ENCODE measurements at places on chromosomes 11 and 22.

- DNase-seq = no peak
These were observed 6.3 kb downstream of the SIK3 start for GRCh38 chr11:117091753-117092477.

DNA sequence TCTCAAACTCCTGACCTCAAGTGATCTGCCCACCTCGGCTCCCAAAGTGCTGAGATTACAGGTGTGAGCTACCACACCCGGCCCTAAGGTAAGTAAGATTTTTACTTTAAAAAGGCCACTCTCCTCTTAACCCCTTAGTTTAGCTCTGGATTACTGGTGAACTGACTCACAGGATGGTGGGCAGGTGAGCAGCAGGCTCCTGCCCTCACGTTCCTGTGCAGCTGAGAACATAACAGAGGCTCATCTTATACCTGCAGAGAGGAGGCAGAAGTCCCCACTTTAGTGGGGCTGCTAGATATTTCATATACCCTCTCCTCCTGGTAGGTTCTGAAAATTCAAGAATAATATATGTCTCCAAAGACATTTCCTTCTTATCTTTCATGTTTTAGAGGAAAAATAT is 17.1 kb upstream of the SERPIND1 start:
- DNase-seq = no peak

DNA sequence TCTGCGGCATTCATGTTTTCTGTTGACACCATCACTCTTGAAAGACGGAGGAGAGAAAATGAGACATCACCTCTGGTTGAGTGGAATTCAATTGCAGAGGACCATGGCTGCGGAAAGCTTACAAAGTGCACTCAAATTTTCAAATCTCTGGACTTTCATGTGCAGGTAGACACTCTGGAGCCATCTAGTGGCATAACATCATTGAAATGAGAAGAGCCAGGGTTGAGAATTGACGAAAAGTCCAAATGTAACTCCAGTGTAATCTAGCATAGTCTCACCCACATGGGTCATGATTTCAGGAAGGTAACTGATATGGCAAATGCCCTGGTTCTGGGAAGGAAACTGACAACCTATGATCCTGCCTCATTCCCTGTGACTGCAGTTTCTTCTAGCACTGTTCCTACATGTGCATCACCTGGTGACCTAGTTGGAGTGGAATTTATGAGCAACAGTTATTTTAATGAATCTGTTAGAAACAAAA is 687.8 kb downstream of the KCNA4 start:
- DNase-seq = peak; percentile 19

- peak; percentile 6 for DNase-seq
These were observed 3.6 kb upstream of the OR2AT4 start for GRCh38 chr11:75100314-75100713.

DNA sequence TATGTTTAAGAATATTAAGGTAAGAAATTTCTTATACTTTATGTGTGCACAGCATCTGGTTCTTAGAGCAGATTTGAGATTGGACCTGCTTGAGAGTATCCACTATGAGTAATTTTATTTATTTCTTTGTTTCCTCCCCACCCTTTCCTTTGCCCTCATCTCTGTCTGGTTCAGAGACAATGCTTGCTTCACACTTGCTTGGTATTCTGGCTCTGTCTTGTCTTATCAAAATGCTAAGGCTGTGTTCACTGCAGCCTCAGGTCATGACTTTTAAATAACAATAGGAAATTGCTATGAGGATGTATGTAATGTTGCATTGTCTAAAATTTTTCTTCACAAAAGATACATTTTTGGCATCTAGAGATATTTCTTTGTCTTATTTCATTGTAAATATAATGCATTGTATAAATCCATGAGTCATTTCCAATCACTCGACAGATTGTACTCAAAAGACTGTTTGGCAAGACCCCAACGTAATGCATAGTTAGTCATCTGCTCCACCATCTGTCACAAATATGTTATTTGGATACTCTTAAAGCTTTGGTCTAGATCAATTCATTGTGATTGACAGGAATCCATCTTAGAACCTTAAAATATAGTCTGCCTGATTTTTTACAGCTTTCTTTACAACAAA is 395.7 kb downstream of the AASDHPPT start:
- DNase-seq = no peak

- DNase-seq = no peak
These were observed 119.1 kb upstream of the CSNK2A3 start for GRCh38 chr11:11472106-11472505.

DNA sequence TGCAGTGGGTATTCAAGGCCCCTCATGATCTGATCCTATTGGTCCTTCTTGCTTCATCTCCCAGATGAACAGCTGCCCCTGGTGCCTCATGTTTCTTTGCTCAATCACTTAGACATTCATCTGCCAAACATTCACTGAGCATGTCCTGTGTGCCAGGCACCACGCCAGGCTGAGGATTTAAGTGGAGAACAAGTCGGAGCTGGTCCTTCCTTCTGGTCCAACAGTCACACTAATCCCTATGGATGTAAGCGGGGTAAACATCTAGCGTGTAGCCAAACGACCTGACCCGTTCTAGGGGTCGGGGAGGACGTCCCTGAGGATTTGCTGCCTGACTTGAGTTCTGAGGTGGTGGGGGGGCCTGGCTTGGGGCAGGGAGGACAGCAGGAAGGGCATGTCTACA is 21.9 kb downstream of the ZMAT5 start:
- no peak for DNase-seq

DNA sequence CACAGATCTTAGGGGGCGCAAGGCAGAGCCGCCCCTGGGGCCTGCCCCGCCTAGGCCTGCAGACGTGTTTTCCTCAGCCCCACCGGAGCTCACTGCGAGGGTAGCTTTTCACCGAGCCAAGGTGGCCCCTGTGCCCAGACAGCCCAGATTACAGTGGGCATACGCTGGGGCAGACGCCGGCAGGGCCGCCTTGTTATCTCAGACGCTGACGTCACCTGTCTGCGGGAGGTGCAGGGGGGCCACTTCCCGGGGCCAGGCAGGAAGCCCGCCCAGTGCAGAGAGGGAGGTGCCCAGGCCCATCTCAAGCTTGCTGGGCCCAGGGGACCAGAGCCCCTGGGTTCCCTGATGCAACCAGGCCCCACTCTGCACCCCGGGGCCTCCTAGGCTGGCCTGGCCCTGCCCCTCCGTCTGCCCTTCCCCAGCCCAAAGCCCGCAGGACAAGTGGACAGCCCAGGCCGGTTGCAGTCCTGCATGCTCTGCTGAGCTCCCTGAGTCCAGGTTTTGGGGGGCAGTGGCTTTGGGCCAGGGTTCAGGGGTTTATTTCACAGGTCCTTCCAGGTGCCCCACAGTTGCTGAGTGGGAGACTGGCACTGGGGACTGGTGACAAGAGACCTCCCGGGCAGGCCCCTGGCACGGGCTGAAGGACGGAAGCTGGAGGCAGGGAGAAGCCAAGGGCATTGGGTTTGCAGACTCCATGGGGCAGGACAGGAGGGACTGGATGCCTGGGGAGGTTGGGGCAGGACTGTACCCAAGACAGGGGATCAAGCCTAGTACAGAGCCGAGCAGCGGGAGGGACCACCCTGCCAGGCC is 38.6 kb downstream of the IGF2 start:
- DNase-seq = no peak

GRCh38 chr11:75760710-75761493 is 7.7 kb upstream of the DGAT2 start:
- DNase-seq = no peak

GRCh38 chr11:10592331-10592730 is 23.9 kb upstream of the LYVE1 start:
- no peak for DNase-seq

DNA sequence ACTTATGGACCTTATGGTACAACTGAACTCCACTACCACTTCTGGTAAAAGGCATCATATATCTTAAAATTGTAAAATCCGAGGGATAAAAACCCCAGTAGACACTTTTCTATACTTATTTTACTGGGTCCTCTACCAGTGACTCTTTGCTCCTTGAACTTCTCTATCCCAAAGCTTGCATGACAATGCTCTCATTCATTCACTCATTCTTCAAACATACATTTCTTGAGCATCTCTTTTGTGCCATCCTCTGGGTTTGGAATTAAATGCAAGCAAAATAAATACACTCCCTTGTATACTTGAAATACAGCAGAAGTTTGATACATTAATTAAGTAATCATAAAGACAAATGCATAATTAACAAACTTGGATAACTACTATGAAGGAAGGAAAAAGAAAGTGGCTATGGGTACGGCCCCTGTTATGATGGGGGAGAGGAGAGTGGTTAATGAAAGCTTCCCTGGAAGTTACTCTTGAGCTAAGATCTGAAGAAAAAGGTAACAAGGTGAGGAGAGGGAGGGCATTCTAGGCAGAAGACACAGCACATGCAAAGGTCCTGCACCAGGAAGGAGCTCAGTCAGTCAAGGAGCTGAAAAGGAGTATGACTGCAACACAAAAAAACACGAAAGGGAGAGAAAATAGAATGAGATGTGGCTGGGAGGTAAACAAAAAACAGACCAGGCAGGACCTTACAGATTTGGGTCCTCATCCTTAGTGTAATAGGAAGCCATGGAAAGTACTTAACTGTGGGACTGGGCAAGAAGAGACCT is 8.0 kb downstream of the MPZL3 start:
- no peak for DNase-seq

- no peak for DNase-seq
These were observed 90.0 kb downstream of the AMOTL1 start for GRCh38 chr11:94858012-94858705.

DNA sequence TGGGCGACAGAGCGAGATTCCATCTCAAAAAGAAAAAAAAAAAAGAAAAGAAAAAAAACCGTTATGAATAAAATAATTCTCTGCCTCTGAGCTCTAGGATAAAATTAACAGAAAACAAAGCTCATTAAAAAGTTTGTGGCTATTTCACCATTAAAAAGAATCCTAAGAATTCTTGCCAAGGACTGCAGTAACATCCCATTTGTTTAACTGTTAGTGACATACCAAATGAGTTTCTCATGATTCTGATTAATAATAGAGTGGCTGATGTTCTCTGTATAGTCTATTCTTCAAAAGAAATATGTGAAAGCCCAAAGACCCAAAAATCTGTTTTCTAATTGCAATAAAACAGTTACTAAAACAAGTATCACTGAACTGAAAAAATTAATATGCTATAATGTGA is 19.7 kb downstream of the CLNS1A start:
- no peak for DNase-seq

DNA sequence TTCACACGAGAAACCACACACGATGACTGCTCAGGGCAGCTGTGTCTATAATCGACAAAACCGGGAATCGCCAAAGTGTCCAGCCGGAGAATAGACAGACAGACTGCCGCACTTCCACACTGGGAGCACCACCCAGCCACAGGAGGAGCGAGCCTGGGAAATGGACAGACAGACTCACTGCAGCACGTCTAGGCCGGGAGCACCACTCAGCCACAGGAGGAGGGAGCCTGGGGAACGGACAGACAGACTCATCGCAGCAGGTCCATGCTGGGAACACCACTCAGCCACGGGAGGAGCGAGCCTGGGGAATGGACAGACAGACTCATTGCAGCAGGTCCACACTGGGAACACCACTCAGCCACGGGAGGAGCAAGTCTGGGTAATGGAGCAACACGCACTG is 137.2 kb downstream of the BRD1 start:
- DNase-seq = no peak

GRCh38 chr11:11351042-11351586 is 1.9 kb downstream of the CSNK2A3 start:
- DNase-seq = no peak

- DNase-seq = no peak
These were observed 80.8 kb downstream of the CACNA1I start for GRCh38 chr22:39651053-39651996.

DNA sequence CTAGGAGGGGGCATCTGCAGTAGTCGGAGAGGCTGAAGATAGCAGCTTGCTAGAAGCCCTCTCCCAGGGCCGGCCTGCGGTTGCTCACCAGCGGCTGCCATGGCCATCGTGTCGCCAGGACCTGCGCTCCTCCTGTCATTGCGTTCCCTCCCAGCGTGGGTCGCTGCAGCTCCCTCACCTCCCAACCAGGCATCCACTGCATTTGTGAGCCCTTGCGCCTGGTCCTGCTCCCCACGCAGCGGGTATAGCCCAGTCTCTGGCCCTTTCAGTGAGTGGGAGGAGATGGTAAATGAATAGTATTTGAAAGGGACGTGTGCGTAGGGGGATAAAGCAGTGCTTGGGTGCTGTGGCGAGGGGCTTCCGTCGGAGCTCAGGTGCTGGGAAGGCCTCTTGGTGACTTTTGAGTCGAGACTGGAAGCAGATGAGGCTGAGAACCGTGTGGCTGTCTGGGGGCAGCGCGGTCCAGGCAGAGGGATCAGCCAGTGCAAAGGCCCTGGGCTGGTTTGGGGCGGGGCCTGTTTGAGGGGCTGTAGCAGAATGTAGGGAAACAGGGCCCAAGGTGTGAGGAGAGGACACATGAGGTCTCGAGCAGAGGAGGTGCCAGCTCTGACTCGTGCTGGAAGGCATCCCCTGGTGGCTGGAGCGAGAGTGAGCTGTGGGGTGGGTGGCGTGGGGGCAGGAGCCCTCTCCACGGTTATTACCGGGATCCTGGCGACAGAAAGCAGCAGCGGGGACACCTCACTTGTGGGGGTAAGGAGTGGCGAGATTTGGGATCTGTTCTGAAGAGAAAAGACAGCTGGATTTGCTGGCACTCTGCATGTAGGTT is 39.3 kb downstream of the LRP5 start:
- DNase-seq = no peak

GRCh38 chr11:27717801-27718229 is 17.6 kb upstream of the BDNF start:
- no peak for DNase-seq

DNA sequence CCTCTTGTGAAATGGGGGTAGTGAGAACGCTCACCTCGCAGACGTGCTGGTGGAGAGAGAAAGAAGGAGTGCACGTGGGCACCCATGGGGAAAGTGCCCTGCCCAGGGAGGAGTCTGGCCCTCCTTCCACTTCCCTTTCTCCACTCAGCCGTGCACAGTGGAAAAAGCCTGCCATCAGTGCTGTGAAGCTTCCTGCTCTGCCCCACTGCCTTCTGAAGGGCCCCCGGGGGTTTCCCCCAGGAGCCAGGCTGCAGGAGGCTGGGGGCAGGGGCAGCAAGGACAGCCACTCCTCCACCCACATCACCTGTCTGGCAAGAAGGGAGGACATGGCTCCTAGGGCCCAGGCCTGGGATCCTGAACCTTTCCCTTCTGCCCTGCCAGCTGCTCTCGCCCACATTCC is 7.6 kb downstream of the TP53I11 start:
- peak; percentile 83 for DNase-seq

GRCh38 chr11:106398502-106399075 is 321.1 kb downstream of the AASDHPPT start:
- no peak for DNase-seq

DNA sequence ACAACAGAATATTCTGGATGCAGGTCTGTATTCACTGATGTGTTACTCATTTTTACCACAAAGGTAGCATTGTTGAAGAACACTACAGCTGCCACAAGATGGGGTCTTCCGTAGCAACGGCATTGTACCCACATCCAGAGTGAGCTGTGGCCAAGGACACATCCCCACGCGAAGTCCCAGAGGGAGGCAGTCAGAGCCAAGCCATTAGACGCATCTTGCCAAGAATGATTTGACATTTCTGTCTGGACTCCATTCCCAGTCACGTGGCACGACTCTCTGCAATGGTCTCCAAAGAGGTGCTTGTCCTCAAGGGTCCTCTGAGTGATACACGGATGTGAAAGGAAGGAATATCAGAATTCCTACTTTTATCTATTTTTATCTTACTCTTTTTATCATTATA is 15.5 kb downstream of the OPCML start:
- no peak for DNase-seq
